ENCODE measurements at places on chromosomes 1 and 21. TPM values are rescaled to one million over a fixed set of nuclear protein-coding genes. Genes with fewer than 3 reads are reported as not detected.

WDR64 gene
- polyA plus RNA-seq: not detected

NMNAT2 gene
- polyA plus RNA-seq: 0.09 TPM

KRTAP12-2 gene
- not detected for polyA plus RNA-seq

MYOC gene
- polyA plus RNA-seq: not detected

GRCh38 chr1:177067752-177068410, 96.6 kb downstream of the ASTN1 start:
- no peak for DNase-seq

- no peak for DNase-seq
Observed at GRCh38 chr1:8706995-8707396, 110.4 kb downstream of the RERE start.

GRCh38 chr1:200866116-200866515, 6.7 kb upstream of the GPR25 start:
- DNase-seq: no peak

DNA sequence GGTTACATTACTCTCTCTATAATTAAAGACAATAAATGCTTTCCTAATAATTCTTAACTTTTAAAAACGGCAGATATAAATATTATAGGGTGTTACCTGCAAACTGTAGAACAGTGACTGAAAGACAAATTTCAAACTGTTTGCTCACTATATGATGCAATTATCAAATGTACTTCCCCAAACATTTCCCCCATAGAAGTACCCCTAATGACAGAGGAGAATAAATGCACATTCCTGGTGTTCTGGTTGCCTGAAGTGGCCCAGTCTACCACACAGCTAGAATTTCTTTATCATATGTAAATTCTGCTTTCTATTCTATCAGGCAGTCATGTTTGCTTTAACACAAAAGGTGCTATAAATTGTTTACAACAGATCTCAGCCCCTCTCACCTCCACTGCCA, 70.4 kb downstream of the VAV3 start:
- no peak for DNase-seq

DNA sequence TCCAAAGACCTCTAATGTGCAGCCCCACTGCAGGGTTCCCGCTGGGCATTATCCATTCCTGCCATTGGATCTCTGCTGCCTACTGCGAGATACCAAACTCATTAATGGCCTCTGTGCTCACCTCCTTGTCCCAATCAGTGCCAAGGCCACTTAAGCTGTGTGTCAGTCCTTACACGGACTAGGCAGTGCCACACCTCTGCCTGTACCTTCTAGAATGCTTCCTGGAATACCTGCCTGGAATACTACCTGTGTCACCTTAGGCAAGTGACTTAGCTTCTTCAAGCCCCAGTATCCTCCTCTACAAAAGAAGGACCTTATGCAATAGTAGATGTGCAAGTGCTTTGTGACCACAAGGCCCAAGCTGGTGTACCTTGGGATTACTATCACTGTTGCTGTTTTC, 100.1 kb downstream of the FOXD2 start:
- no peak for DNase-seq
